HuH-7 (cell line): ENCODE measurements at places on chromosomes 3 and 15.

DNA sequence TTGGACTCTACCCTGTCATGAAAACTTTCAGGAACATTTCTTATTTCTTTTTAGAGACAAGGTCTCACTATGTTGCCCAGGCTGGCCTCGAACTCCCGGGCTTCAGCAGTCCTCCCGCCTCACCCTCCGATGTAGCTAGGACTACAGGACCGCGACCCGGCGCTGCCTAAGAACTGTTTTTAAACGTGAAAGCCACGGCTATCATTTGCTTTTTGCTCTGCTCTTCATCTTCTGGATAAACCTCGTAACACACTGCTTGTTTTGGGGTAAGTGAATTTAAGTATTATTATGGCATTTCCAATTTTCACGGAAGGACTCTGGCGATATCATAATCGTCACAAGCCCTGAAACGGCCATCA, 14.3 kb upstream of the CCNL1 start:
- no peak for DNase-seq

DNA sequence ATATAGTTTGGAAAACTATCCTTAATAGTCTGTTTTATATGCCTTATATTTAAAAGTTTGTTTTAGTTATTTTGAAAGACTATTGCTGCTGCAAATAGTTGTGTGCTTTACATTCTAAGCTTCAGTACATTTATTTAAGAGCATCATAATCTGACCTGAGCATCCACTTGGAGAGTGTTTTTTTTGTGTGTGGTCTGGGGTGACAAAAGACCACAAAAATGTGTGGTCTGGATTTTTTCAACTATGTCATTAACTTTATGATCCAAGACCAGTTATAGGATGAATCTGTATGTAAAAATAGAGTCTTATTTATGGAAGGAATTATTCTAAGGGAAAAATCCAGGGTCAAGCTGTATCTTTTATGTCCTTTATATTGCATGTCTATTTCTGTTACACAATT, 77.4 kb downstream of the SLTM start:
- DNase-seq: no peak

DNA sequence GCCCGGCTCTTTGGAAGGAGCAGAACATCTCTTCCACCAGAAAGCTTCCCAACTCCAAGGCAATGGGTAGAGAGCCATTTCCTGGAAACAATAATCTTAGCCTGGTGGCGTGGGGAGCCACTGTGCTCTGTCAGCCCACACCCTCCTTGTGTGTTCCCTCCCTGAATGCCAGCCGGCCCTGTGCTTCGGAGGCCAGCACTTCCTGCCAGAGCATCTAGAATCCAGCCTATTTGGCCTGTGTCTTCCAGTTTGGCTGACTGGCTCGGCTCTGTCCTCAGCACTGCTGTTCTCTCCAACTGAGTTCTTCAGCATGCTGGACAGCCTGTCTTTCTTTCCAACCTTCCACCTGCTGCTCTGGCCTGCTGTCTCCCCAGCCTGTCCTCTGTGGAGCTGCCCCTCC, 349.3 kb downstream of the MFSD1 start:
- no peak for DNase-seq

GRCh38 chr3:98574132-98574531, 19.3 kb downstream of the CPOX start:
- no peak for DNase-seq

DNA sequence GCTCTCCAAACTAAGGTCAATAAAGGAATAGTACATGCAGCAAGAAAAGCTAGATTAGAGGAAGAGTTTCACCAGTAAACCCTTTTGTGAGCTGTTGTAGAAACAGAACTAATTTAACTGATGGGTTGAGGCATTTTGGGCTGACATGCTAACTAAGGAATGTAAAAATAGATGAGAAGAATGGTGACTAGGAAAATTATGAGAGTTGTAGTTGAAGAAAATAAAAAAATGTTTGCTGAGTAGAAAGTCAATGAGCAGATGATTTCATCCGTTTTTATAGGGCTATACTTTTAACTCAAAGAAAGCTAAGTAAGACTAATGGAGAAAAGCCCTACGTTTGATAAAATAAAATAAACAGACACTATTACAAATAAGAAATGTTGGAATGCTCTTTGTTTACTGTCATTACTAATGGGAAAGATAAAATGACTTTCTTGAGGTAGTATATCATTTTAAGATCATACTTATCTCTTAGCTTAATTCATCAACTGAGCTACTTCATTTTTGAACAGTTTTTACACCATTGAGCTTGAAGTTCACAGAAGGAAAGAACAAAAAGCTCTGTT, 209.4 kb upstream of the DPH6 start:
- no peak for DNase-seq

DNA sequence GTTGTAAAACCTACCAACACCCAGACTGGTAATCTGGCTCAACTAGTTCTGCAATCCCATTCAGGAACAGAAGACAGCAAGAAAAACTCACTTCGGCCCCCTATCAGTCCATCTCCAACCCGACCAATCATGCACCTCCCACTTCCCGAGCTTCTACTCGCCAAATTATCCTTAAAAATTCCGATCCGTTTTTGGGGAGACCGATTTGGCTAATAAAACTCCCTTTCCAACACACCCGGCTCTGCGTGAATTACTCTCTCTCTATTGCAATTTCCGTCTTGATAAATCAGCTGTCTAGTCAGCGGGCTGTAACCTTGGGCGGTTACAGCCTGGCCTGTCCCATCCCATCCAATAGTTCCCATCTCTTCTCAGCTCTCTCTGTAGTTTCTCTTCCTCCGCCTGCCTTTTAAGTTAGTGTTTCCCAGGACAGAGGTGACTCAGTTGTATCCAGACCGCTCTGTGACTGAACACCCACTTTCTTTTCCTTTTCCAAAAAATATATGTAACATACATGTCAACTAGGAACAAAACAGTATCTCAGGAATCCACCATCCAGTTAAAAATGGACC, 780 bp upstream of the ACAD9 start:
- DNase-seq: peak; percentile 32

DNA sequence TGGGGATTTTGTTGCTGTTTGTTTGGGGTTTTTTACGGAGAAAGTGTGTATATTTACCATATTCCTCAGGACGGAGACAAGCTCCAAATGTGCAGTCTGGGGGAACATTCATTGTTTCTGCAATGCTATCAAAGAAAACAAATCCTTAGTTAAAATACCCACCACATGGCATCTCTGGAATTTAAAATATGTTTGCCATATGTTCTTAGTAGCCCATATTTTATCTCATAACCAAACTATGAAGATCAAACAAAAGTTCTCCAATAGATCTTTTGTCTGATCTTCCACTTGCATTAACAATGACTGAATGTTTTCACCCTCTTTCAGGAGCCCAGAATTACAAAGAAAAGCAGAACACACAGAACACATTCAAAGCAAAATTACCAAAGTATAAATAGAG, 35.3 kb downstream of the EFHB start:
- DNase-seq: no peak

- DNase-seq: no peak
These were observed 612 bp downstream of the UBA5 start for GRCh38 chr3:132660811-132661070.

DNA sequence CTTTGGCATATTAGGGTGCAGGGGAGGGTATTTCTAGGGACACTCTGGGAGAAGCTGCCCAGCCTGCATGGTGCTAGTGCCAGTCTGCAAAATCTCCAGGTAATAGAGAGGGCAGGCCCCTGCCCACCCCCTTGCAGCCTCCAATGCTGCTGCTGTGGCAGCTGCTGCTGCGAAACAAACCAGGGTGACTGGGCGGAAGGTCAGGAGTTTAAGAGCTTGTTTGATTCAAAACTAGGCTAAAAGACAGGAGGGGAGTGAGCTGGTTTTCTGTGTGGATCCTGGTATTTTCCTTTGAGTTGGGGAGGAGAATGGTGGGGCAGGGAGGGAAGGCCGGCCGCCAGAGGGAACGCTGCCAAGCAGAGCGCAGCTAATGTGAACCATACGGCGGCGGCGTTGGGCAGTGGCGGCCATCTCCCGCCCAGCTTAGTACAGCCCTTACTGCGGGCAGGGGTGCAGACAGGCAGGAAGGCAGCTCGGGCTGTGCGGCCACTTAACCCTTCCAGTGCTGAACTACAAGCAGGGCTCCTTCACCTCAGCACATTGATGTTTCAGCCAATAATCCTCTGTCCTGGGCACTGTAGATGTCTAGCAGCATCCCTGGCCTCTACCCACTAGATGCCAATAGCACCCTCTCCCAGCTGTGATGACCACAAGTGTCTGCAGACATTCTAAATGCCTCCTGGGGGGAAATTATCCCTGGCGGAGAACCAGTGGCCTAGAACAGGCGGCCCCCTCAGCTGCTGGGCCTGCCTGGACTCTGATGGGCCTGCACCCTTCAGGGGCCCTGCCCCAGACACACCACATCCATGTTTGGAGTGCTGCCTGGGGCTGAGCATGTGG, 125.7 kb downstream of the EEFSEC start:
- DNase-seq: no peak

- no peak for DNase-seq
These were observed 1120.1 kb downstream of the ROBO1 start for GRCh38 chr3:78647726-78648125.

GRCh38 chr15:78259232-78259631, 5.1 kb upstream of the DNAJA4 start:
- DNase-seq: no peak

DNA sequence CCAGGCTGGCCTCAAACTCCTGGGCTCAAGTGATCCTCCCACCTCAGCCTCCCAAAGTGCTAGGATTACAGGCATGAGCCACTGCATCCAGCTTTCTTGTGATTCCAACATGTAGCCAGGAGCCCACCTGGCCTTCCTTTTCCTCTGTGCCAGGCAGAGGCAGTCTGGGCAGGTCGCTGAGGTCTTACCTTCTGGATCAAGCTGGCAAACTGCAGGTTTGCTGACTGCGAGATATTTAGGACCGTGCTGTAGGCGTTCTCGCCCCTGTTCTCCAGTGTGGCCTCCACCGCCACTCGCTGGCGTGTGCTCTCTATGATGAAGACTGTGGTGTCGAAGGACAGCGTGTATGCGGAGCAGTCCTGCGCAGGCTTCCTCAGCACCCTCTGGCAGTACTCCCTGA, 42.5 kb downstream of the FEM1B start:
- no peak for DNase-seq

- no peak for DNase-seq
These were observed 415.3 kb downstream of the TIGIT start for GRCh38 chr3:114709102-114709501.

DNA sequence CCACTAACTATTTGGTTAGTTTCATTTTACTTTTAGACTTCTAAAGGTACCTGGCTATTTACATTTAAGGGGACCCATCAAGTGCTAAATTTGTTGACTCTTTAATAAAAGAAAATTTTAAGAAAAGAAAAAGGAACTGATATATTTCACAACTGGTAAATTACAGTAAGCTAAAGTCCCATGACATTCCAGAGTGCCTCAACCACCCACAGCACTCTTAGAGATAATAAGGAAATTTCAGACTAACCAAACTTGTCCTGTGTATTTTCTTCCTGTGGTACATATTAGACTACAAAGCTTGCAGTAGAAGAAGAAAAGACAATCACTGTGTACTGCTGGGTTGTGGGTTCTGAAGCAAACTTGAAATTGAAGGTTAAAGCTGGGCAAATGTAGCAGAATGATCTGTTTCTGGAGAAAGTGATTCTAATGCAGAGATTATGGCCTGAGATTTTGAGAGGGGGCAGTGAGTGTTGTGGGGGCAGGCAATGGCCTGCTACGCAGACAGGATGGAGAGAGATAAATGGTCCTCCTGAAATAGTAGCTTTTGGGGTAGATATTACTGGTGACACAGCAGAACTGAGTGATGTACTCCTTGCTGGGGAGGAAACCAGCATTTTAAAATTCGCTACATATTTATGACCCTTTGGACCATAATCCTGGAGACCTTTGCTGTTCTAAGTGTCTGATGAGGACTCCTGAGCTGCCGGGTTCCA, 24.5 kb upstream of the MFSD1 start:
- no peak for DNase-seq

DNA sequence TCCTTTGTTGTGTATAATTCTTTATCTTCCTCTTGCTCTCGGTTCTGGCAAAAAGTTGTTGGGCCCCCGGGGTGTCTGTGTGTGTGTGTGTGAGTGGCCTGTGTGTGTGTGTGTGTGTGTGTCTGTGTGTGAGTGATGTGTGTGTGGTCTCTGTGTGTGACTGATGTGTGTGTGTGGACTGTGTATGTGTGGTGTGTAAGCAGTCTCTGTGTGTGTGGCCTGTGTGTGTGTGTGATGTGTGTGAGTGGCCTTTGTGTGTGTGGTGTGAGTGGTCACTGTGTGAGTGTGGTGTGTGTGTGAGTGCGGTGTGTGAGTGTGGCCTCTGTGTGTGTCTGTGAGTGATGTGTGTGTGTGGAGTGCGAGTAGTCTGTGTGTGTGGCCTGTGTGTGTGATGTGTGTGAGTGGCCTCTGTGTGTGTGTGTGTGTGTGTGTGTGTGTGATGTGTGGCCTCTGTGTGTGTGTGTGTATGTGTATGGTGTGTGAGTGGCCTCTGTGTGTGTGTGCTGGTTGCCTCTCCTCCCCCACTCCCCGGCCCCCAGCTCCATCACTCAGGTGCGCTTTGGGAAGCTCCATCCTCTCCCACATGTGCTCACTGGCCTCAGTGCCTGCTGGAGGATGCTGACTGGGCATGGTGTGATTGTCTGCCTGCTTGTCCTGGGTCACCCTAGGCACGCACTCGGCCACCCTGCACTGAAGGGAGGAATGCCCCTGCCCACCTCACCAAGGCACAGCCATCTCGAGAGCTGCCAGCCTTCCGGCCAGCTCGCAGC, 8.8 kb downstream of the LINGO1 start:
- DNase-seq: no peak

DNA sequence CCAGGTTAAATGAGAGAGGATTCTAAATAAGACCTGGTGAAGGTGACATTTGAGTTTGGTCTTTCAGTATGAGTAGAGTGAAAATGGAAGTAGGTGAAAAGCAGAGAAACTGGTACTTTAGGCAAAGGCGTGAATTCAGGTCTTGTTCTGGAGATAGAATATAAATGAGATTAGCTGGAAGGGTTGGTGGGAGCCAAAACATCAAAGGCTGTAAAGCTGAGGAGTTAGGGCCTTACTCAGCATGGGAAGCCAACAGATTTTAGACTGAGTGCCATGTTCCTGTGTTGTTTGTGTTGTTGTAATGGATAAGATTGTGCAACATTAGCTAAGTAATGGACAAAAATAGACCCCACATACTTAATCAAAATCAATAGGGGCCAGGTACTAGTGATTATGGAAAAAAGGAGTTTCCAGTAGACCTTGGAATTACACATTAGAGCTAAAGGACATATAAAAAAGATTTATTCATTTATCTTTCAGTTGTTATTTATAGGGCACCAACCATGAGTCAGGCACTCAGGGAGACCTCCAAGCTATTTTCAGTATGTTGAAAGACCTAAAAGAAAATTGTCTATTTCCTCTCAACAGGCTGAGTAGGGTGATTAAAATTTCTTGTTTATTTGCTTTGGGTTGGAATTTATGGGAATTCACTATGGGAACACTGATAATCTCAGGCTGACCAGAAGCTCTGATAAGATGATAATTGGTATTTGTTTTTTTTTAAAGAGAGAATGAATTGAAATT, 20.8 kb downstream of the ARL14 start:
- no peak for DNase-seq

GRCh38 chr15:74823324-74823723, 3.1 kb upstream of the CPLX3 start:
- DNase-seq: no peak

GRCh38 chr15:98609144-98609852, 39.0 kb upstream of the IGF1R start:
- no peak for DNase-seq
